ENCODE measurements at places on chromosomes 5 and 9.

DNA sequence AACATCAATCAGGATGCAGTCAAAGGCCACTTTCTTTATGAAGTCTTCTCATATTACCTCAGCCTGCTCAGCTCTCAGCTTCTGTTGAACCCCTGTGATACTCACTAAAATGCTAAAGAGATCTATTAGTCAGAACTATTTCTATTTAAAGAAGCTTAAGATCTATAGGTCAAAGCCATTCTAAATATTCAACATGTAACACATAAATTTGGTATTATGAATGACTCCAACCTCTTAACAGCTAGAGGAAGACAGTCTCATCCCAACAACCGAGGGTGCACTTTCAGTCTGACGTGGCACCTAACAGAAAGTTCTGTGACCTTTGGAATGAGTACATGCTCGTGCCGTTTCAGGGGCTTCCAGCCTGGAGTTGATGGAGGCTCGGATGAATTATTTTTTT, 301.5 kb upstream of the VLDLR start:
- peak; percentile 50 for DNase-seq

DNA sequence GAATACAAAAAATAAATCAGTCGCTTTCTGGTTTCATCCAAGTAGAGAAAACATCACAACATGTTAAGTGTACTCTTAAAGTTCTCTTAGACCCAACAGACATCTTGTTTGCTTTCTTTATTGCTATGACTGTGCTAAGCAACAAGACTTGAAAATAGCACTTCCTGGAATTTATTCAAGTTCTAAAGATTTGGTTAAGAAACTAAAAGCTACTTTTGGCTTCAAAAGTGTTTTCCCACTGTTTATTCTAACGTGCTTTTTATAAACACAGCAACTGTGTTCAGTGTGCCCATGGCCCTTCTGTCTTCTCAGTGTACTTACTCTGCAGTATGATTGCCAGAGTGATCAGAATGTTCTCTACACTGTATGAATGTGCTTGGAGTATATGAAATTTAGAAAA, 109.8 kb downstream of the GIN1 start:
- peak; percentile 83 for DNase-seq

DNA sequence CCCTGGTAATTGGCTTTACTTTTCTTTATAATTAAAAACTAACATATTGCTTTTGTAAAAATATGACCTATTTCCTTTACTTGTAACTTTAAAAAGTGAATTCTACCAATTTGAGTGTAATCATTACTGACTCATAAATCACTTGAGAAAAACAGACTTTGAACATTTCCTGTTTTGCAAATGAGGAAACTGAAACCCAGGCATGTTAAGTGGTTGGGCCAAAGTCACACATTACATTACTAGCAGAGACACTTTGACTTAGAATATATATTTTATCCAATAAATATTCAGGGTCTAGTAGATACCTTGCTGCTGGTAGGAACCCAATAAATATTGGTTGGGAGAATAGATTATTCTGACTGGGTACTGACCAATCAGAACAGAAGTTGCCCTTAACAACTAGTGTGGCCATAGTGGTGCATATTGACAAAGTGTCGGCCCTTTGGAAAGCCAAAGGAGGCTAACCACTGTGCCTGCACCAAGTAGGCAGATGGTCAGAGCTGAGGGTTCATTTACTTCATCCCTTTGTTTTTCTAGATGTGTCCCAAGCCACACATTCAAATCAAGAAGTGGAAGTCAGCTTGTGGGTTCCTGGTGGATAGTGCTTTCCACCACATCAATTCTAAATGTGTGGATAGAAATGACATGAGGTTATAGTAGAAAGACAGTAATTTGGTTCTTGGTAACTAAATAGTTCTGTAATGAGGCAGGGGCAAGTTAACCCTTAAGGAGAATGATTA, 365.1 kb upstream of the RIOK2 start:
- peak; percentile 15 for DNase-seq

DNA sequence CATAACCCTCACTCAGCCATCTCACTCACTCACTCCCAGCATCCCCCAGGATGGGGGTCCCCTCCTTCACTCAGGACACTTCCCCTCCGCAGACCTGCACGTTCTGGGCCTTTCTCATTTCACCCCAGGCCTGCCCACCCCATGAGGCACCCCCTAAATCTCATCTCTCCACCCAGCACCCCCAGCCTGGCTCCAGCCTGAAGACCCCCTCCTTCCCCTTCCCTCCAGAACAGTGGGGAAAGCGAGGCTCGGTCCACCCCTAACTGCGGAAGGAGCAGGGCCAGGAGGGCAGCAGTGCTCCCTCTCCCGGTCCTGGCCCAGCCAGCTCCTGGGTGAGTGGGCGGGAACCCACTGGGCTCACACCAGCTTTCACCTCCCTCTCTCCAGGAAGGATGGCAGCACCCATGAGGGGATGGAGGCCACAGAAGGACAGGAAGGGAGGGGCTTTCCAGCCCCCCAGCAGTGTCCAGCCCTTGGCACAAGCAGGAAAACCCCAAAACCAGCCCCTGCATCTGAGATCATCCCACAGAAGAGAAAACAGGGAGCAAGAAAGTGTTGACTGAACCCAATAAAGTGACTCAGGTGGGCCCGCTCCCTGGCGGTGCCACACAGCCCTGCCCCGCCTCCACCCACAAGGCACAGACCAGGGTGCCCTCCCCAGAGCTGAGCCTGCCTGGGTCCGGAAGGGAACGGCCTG, 55.0 kb downstream of the LRSAM1 start:
- DNase-seq, result no peak

- DNase-seq, result no peak
These were observed 22.5 kb upstream of the CAMSAP1 start for GRCh38 chr9:135929656-135930445.

GRCh38 chr5:151022511-151023018, 2.2 kb downstream of the GPX3 start:
- no peak for DNase-seq

DNA sequence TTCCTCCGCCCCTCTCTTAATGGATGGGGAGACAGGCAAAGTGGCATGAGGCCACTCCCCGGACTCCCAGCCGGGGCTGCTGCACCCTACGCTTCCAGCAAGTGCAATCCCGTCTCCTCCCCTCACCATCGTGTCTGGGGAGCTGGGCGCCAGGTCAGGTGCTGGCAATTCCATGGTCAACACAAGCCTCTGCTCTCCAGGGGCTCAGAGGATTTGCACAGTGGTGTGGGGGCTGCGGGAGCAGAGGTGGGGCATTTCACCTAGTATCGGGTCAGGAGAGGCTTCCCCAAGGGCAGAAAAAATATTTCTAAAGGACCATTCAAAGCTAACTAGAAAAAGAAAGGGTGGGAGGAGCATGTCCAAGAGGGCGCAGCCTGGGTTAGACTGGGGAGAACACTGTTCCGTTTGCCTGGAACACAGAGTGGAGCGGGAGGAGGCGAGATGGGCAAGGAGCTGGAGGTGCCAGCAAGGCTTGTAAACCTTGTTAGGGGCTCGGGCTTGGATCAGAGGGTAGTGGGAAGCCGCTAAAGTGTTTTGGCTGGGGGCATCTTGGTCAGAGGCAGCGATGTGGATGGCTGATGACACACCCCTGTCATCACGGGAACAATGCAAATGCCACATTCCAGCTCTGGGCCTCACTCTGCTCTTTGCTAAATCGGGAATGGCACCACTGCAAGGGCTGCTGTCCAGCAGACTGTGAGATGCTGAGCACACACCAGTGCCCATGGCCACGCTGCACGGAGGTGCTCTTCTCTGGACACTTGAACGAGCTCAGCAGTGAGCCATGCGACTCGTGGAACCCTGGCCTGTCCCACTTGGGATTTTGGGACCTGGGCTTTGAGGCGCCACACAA, 191.7 kb downstream of the CDK5RAP2 start:
- no peak for DNase-seq

GRCh38 chr9:135514342-135515082, 6.7 kb upstream of the LCN1 start:
- no peak for DNase-seq

DNA sequence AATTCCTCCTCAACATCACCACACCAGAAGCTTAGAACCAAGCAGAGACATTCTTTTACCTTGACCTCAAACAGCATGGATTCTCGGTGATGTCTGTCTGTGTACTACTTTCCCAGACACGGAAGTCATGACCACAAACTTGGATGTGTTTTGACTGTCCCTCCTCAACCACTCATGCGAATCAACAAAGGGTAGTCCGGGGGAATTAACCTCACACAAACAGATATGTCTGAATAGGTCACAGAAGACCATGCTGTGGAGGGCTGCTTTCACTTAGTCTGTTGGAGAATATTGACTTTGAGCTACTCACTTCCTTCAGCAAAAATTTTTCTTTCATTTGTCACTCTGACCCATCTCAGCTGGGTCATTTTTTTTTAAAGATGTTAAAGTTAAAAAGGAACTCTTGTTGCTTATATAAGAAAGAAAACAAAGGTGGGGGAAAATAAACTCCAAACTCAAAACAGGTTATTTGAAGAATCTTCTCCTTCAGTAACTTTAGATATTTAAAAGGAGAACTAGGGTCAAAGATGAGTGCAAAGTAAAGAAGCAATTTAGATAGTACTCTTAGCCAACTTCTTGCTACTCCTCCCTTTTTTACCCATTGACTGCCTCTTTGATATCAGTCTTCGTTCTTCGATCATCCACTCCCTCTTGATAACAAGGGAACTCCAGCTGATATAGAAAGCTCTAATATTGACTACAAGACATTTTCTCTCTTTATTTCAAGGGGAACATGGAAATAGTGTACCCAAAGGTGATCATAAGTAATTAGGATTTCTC, 343.4 kb upstream of the CDH6 start:
- DNase-seq, result peak; percentile 34

DNA sequence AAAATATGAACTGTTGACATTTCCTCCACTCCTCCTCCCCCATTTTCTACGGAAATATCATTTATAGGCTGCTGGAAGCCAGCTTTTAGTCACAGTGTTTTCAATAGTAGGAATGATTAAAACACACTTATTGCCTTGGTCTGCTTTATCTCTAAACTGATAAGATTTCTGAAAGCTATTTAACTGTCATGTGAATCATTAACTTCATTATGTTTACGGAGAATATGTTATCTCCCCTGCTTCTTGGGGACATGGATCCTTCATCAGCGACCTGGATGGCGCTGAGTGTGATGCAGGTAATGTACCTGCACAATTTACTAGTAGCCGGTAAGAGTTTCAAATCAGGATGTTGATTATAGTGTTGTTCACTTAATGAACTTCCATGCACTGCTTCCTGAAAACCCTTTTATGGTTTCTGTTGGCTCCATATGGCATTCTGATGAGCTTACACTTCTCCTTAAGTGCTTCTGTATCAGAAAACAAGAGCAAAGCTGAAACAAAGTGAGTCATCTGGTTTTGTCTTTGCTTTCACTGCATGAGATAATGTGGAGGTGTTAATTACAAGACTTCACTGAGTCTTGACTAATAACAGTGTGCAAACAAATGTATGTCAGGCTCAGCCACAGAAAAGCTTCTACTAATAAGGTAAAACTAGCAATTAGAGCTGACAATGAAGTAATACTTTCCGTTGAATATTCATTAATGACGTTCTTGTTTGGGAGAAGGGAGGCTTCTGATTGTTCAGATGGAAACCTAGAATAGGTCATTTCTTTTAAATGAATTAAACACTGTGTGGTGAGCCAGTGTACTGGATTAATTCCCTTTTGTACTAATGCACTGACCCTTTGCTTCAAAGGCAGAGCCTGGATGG, 162.4 kb upstream of the ZNF608 start:
- DNase-seq, result peak; percentile 79

- DNase-seq, result no peak
These were observed 295.1 kb downstream of the CDK5RAP2 start for GRCh38 chr9:120284821-120285220.

DNA sequence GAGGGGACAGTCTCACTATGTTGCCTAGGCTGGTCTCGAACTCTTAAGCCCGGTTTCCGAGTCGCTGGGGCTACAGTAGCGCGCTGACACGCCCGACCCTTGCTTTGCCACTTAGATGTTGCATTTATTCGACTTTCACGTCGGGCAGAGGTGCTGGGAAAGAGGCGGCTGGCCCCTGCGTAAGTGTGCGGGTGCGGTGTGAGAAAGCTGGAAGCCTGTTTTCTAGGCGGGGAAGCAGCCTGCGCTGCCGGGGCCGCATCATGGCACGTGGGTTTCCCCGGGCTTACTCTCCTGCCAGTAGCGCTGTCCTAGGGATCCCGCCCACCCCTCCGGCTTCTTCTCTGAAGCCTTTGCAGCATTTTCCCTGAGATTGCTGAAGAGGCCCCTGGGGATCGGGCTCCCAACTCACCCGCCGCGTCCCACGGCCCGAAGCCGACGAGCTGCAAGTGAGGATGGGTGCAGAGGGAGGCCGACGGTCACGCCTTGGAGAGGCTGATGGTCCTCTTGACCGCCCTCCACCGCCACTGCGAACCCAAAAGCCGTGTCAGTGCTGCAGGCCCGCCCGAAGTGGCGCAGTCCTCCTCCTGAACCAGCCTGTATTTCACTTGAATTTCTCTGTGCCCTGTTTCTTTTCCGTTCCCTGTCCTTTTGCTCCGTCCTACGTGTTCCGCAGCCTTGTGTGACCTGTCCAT, 5.8 kb upstream of the TRIM41 start:
- peak; percentile 85 for DNase-seq

GRCh38 chr5:144084971-144085370, 85.5 kb downstream of the YIPF5 start:
- DNase-seq, result peak; percentile 40

- DNase-seq, result peak; percentile 61
These were observed 858 bp downstream of the NCS1 start for GRCh38 chr9:130172858-130173665.

- DNase-seq, result no peak
These were observed 675.4 kb upstream of the DMAC1 start for GRCh38 chr9:8474937-8475336.

GRCh38 chr9:92483627-92484545, 1.6 kb upstream of the ASPN start:
- DNase-seq, result peak; percentile 55

DNA sequence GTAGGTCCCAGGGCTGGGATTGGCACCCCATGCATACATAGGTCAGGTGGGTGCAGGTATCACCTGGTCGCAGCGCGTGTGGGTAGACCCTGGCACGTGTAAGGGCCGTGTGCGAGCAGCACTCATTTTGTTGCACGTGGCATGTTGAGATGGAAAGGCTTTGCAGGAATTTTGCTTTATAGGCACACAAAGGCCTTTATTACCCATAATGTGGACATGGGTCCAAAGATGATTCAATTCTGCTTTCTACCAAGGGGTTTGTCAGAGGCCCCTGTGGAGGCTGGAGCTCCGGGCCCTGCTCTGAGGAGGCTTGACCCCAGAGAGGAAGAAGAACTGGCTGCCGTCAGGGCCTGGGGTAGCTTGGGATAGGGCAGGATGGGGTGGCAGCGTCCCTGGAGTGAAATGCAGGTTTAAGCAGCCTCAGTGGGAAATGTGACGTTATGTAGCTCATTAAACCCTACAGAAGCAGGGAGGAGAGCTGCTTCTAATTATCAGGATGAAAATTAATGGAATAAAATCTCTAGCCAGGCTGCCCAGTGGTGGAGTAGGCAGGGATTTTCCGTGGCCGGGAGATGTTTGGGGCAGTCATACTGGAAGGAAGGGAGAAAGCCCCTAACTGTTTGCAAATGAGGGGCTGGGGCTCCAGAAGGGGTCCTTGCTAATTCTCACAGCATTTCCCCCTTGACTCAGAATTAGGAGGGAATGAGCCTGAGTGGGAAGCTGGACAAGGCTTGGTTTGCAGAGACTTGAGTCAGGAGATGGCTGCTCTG, 103.3 kb upstream of the PITX1 start:
- no peak for DNase-seq

- no peak for DNase-seq
These were observed 98.5 kb downstream of the STRBP start for GRCh38 chr9:123169926-123170325.

Data from mesenchymal stem cell (in vitro differentiated cells and primary cell).